T-helper 22 cell (primary cell): ENCODE measurements at places on chromosomes 7 and 10.

GRCh38 chr7:55069271-55069792 lies 50.5 kb downstream of the EGFR start:
- DNase-seq, result no peak

GRCh38 chr10:96288151-96288621 lies 16.0 kb upstream of the DNTT start:
- no peak for DNase-seq

DNA sequence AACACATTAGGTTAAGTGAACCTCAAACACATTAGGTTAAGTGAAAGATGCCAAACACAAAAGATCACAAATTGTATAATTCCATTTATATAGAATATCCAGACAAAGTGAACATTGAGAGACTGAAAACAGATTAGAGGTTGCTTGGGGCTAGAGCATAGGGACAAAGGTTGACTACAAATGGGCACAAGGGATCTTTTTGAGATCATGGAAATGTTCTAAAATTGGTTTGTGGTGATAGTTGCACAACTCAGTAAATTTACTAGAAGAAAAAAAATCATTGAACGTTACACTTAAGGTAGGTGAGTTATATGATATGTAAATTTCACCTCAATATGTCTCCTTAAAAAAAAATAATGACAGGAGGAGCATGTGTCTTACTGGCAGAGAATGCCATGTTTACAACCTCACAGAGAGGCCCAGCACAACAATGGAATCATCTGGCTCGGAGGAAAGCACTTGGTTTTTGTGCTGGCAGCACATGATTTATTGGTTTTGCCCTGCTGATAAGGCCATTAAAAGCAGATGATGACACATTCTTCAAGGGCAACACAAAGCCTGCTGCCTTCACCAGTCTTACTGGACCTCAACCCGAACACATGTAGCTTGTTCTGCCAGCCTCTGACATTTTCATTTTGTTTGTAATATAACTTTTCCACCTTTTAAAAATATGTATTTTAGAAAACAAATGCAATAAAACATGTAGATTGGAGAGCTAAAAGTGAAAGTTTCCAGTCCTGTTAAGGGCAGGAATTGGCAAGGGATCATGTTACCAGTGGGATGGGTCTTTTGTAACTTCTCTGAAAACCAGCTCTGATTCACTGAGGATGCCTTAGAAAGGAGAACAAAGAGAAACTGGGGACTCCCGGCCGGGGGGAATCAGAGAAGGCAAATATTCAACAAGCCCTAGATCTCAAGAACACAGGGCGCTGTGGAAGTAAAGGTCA lies 11.9 kb upstream of the LMOD2 start:
- DNase-seq, result no peak

- no peak for DNase-seq
Observed at GRCh38 chr7:119964788-119965542, 308.0 kb upstream of the KCND2 start.

DNA sequence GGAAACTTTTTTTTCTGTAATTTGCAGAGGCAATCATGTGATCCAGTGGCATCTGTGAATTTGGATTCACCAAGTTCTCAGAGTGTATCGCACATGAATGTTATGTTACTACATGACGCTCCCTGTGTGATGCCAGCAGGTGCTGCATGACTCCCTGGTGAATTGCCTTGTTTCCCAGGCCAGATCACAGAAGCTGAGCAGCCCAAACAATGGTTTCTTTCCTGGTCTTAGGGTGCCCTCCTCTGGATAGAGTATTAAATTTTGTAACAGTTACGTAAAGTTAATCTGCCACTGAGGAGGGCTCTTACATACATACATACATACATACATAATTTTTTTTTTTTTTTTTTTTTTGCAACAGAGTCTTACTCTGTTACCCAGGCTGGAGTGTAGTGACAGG lies 3.6 kb downstream of the ZSCAN21 start:
- DNase-seq, result no peak

DNA sequence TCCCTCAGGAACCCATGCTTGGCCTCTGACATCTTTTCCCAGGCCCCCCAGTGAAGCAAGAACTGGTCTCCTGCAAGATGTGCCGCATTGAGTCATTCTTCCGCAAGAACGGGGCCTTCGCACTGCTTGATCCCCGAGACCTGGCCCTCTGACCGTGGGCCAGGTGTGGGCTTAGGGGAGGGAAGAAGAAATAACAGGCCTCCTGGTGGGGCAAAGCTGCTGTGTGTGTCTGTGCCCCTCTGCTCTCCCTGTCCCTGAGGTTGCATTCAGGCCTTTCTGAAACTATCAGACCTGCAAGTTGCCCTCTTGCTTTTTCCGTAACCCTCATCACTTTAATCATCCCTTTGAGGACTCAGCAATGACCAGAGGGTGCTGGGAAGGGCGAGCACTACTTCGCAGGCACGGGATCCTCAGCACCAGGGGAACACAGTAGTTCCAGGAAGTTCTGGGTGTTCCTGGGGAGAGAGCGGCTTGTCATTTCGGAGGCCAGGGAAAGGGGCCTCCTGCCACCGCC lies 6.0 kb downstream of the ATP6V1F start:
- DNase-seq, result no peak

DNA sequence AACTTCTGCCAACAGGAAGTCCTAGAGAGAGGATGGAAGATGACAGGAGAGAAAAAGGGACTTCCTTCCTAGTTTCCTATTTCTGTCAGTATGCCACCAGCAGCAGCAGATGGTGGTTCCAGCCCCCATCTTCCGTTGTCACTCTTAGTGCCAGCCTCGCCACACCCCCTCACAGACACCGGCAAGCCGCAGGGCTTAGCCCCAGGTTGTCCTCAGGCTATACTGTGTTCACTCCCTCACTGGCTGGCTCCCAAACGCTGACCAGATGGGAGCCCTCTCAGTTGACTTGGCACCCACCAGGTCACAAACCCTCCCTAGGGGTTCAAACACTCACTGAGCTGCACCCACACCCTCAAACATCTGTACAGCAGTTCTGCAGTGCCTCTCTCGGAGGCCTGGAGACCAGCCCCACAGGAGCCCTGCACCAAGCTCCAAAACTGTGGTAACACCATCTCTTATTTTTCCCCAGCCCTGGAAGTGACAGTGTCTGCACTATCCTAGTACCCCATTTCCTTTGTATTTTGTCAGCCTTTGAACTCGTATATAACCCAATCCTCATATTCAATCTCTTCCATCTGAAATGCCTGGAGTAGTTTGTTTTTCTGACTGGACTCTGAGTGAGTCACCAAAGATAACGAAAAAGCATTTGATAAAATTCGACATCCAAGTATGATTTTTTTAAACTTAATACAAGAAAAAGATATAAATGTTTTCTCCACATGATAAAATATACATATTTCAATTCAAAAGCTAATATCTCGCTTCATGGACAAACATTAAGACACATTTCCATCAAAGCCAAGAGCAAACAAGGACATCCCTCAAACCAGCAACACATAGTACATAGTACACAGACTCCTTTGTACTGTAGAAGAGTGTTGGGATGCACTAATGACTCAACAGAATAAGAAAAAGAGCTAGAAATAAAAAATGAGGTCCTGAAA lies 34.5 kb downstream of the SMURF1 start:
- DNase-seq, result no peak

DNA sequence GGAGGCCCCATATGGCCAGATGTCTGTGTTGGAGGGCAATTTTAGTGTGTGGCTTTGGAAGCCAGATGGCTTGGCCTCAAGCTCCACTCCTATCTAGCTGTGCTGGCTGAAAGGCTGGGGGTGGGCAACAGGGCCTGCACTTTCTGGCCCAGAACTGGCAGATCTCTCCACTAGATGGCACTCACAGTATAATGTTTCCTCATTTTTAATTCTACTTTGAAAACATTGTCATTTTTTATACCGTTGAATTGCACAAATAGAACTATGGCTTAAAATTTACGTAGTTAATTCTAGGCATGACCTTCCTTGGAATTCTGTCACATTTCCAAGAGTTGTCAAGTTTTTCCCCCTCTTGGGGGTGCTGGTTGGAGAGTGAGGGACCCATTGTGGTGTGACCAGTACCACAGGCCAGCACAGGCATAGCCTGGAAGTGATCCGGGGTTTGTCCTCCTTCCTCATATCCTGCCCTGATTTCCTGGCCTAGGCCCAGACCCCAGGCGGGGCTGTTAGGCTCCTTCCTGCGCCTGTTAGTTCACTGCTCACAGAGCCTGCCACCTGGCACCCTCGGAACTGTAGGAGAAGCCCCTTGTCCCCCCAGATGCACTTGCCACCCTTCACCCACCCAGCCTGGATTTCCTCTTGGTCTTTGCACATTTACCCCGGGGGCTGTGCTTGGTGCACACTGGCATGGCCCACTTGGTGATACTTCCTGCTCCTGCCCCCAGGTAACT lies 52.8 kb downstream of the ARHGAP22 start:
- no peak for DNase-seq

DNA sequence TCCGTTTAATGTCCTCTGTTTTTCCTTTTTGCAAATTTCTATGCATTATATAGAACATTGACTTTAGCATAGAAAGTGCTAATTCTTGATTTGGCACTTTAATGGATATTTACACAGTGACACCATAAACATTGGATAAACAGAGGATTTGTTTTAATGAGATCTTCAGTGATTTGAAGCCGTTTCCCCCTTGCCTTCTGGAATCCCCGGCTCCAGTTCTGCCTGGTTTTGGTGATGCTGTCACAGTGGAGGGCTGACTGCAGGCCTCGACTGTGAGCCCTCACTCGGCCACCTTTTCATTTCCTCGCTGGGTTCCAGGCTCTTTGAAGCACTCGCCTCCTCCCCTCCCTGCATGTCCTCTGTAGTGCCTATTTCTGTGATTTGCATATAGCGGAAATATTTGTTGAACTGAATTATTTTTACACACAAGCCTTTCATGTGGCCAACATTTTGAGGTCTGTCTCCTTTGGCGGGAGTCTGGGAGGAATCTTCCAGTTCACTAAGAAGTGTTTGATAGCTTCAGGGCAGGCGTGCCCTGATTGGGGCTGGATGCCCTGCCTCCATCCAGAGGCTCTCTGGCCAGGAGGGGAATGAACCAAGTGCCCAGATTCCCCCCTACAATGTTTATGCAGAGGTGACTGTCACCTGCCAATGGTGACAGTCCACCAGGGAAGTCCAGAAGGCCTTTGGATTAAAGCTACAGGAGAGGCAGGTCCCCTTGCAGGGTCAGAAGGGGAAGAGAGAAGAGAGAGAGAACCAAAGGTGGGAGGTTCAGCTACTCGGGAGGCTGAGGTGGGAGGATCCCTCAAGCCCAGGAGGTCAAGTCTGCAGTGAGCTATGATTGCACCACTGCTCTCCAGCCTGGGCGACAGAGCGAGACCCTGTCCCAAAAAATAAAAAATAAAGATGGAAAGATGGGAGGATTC lies 67.5 kb downstream of the CUX1 start:
- DNase-seq, result no peak

DNA sequence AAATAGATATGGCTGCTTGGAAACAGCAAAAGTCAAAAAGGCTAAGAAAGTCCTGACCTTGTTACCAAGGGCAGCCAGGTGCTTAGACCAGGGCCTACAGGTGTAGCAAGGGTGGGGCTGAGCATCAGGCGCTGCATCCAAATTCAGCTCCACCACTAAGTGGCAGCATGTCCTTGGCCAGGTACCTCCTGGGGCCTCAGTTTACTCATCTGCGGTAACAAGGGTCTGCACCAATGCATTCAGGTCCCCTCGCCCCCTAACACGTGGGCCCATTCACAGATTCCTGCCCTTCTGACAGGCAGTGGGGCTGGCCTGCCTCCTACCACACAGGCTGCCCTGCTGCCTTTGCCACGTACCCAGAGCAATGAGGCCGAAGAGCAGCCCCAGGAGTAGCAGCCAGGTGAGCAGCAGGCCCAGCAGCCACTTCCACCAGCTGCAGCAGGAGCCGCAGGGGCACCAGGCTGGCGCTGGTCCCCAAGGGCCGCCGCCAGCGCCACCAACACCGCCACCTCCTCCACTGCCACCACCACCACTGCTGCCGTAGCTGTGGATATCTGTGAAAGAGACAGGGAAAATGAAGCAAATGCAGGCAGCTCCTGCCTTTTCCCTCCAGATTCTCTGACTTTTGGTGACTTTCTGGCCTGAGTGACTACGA lies 28.9 kb downstream of the COL17A1 start:
- no peak for DNase-seq

- no peak for DNase-seq
Observed at GRCh38 chr10:131354380-131354779, 42.9 kb upstream of the TCERG1L start.

GRCh38 chr10:80589726-80590373 lies 52.1 kb downstream of the SH2D4B start:
- no peak for DNase-seq

DNA sequence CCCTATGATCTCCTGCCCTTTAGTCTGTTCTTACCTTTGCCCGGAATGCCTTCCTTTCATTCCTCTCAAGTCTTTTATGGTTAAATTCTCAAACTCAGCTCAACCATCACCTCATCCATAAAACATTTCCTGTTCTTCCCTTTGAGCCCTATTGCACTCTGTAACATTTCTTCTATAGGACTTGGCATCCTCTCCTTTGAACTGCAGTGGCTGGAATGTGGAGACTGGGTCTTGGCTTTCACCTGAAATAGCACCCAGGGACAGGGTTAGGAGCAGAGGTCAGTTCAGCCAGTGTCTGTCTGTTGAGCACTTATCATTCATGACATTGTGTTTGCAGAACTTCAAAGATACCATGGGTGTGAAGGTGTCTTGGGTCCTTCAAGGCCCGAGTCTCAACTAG lies 7.2 kb downstream of the NFE2L3 start:
- no peak for DNase-seq

DNA sequence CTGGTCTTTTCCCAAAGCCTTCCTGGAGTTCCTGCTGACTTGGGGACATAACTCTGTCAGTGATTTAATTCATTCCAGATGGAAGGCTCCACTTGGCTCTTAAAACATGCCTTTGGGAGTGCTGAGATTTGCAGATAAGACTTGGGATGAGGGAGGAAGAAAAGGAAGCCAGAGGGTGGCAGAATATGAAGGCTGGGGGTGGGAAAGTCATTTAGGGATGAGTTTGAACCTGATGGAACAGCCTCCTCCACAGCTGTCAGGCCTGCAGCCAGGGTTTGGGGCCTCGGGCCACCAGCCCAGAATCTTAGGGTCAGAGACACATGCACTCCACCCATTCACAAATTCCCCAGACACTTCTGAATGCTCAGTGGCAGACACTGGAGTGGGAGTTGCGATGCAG lies 28.4 kb upstream of the EIF5AL1 start:
- DNase-seq, result no peak

- DNase-seq, result no peak
Observed at GRCh38 chr10:44172883-44173607, 211.9 kb downstream of the CXCL12 start.

- no peak for DNase-seq
Observed at GRCh38 chr7:95951531-95951930, 179.2 kb downstream of the DYNC1I1 start.

- no peak for DNase-seq
Observed at GRCh38 chr10:18505456-18506118, 145.8 kb downstream of the NSUN6 start.

- no peak for DNase-seq
Observed at GRCh38 chr10:104502907-104503306, 138.2 kb upstream of the SORCS3 start.

GRCh38 chr10:78925275-78925674 lies 143.5 kb upstream of the ZMIZ1 start:
- no peak for DNase-seq

DNA sequence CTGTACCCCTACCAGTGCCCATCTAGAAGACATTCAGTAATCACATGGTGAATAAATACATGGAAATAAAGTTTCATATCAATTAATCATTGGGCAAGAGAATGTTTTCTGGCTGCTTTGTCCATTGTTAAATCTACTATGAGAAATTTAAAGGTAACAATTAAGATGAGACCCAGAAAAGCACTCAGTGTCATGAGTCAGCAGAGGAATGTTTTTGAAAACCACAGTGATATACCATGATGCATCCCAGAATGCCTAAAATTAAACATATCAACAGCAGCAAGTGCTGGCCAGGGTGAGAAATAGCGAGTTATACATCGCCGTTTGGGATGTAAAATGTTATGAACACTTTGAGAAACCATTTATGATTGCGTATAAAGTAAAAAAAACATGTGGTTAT lies 825.3 kb upstream of the C7orf33 start:
- DNase-seq, result no peak
